Camera-type eye (tissue), 1 donor: ENCODE measurements at places on chromosomes 12 and 14. TPM values are rescaled to one million over a fixed set of nuclear protein-coding genes. Genes with fewer than 3 reads are reported as not detected.

The PLEKHD1 gene
- total RNA-seq, result 2.0 TPM

The LRIG3 gene
- 107 TPM for total RNA-seq

The PMCH gene
- not detected for total RNA-seq

The SRSF9 gene
- total RNA-seq, result 122 TPM

The BRI3BP gene
- total RNA-seq, result 8.0 TPM

The OVCH1 gene
- 0.33 TPM for total RNA-seq

The KTN1 gene
- 164 TPM for total RNA-seq

The FOXN4 gene
- total RNA-seq, result 3.4 TPM

The PTGER2 gene
- 7.5 TPM for total RNA-seq

The FAM181A gene
- not detected for total RNA-seq

The PRIMA1 gene
- 2.9 TPM for total RNA-seq

The P3H3 gene
- total RNA-seq, result 97.3 TPM

The SLC16A7 gene
- 26.0 TPM for total RNA-seq

The RIN3 gene
- total RNA-seq, result 7.2 TPM

The NANOG gene
- total RNA-seq, result not detected

The STRAP gene
- 78.6 TPM for total RNA-seq

The TOMM20L gene
- total RNA-seq, result not detected

The SYNE3 gene
- total RNA-seq, result 10.5 TPM

The ABHD12B gene
- 10.2 TPM for total RNA-seq

The EIF2B1 gene
- 97.0 TPM for total RNA-seq

The SLC6A12 gene
- total RNA-seq, result 4.0 TPM

The GPD1 gene
- total RNA-seq, result 28.3 TPM

The AKAP6 gene
- total RNA-seq, result 74.4 TPM

The PIK3C2G gene
- 2.5 TPM for total RNA-seq

The GPR65 gene
- total RNA-seq, result 0.66 TPM

The LRP1-AS gene
- 3.4 TPM for total RNA-seq

The PTPRO gene
- 51.3 TPM for total RNA-seq

The DIO2 gene
- total RNA-seq, result 21.3 TPM

The PLA2G1B gene
- total RNA-seq, result not detected

The DPY19L2 gene
- 58.8 TPM for total RNA-seq

The ATL1 gene
- 34.6 TPM for total RNA-seq

The SAMD15 gene
- 4.7 TPM for total RNA-seq

The PLD4 gene
- total RNA-seq, result 3.1 TPM

The HOXC6 gene
- not detected for total RNA-seq

The PPFIA2 gene
- 107 TPM for total RNA-seq

The MSI1 gene
- total RNA-seq, result 121 TPM

The PLEK2 gene
- 3.0 TPM for total RNA-seq

The TAMALIN gene
- 7.5 TPM for total RNA-seq

The SOX5 gene
- 72.7 TPM for total RNA-seq

The MGST1 gene
- 8.7 TPM for total RNA-seq
